ENCODE measurements at places on chromosomes 7 and 10. TPM values are rescaled to one million over a fixed set of nuclear protein-coding genes. Genes with fewer than 3 reads are reported as not detected.

AKR1C2 gene
- 9.9 TPM for total RNA-seq

TMEM225B gene
- total RNA-seq: not detected

C10orf88 gene
- total RNA-seq: 4.9 TPM

ASAH2 gene
- 5.3 TPM for total RNA-seq

LAMB1 gene
- total RNA-seq: 79.9 TPM

MRC1 gene
- 4.4 TPM for total RNA-seq

SNCG gene
- 9.4 TPM for total RNA-seq

UNCX gene
- not detected for total RNA-seq

AGR3 gene
- total RNA-seq: not detected

LIPJ gene
- 0.39 TPM for total RNA-seq

GPR26 gene
- total RNA-seq: not detected

PRSS37 gene
- not detected for total RNA-seq

All from heart right ventricle (tissue), 16 donors.